ENCODE measurements at places on chromosomes 4 and X. TPM values are rescaled to one million over a fixed set of nuclear protein-coding genes. Genes with fewer than 3 reads are reported as not detected.

ARHGEF9 gene
- 32.3 TPM for total RNA-seq

PGAM4 gene
- total RNA-seq = not detected

VCX3B gene
- total RNA-seq = not detected

TASL gene
- 3.1 TPM for total RNA-seq

SLC10A7 gene
- 19.7 TPM for total RNA-seq

DUSP21 gene
- total RNA-seq = not detected

CT83 gene
- total RNA-seq = not detected

GSX2 gene
- total RNA-seq = not detected

DNA sequence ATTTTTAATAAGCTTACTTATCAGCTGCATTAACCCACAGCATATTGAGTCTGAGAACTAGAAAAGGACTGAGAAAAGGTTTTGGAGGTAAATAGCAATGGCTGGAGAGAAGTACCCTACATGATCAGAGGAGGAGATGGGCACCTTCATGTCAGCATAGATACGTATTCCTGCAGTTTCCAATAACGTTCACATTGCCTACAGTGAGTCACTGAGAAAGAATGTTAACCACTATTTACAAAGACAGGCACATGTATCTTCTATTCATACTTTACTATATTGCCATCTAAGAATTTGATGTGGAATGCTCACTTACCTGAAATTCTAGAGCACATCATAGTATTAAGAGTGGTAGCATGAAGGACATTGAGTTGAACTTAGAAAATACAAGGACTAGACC, 92.5 kb downstream of the TLL1 start:
- H3K4me1 ChIP-seq = no peaks in the 10 kb centered on the region
- DNase-seq = no peak
- no peaks in the 10 kb centered on the region for H3K36me3 ChIP-seq
- H3K4me3 ChIP-seq = no peak overlapping the region

DNA sequence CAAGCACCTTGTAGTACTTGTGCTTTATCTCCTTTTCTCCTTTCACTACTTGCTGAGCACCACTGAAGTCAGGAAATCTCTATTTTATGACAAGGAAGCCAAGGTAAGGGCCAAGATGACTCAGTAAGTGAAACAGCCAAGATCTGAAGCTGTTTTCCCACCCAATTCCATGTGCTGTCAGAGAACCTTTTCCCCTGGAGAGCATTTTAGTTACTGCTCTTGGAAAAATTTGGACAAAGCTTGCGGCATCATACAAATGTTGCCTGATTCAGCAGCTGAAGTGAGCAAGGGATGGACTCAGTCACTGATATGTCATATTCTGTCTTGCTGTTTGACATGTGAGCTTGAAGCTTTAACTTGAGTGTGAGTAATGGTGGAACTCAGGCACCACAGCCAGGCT, 391.4 kb downstream of the RAB28 start:
- no peak for DNase-seq
- no peak overlapping the region for H3K27ac ChIP-seq
- no peak overlapping the region for H3K4me3 ChIP-seq
- H3K4me1 ChIP-seq = no peaks in the 10 kb centered on the region

DNA sequence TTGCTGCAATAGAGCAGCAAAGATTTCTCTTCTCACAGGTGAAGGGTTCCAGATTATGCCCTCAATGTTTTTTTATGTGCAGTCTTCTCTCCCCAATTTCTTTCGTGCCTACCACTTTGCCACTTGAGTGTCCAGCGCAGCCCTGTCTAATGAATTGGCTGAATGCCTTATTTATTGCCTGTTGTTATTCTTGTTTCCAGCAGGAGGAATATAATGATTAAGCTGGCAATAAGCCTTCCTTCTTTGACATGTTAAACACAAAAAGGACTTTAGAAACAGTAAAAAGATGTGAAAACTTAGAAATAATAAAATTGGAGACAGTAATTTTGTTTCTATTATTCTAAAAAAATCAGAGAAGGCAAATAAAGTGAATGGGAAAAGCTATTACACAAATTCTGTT, 34.6 kb upstream of the FRAS1 start:
- H3K27me3 ChIP-seq = peaks cover 6% of the 10 kb centered on the region
- H3K4me1 ChIP-seq = no peaks in the 10 kb centered on the region
- no peak overlapping the region for H3K27ac ChIP-seq
- no peak overlapping the region for H3K4me3 ChIP-seq

GRCh38 chrX:138946926-138947325, 235.4 kb upstream of the FGF13 start:
- no peaks in the 10 kb centered on the region for H3K27me3 ChIP-seq
- no peaks in the 10 kb centered on the region for H3K36me3 ChIP-seq
- no peak for DNase-seq
- no peaks in the 10 kb centered on the region for H3K4me1 ChIP-seq
- no peak overlapping the region for H3K27ac ChIP-seq
- no peak overlapping the region for H3K4me3 ChIP-seq

DNA sequence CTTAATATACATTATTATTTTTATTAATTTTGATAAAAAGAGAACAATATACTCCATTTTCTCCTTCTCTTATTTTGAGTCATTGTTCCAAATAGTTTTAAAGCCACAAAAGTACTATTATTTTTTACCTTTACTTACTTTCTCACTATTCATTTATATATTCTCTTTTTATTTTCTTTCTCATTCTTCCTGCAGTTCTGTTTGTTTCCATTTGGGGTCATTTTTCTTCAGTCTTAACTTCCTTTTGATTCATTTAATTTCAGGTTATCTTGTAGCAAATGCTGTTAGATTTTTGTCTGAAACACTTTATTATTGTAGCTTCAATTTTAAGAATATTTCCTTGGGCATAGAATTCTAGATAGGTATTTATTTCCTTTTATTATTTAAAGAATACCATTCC, 438.6 kb upstream of the EPHA5 start:
- no peak for DNase-seq
- H3K4me3 ChIP-seq = no peak overlapping the region
- no peaks in the 10 kb centered on the region for H3K27me3 ChIP-seq
- H3K4me1 ChIP-seq = no peaks in the 10 kb centered on the region
- no peak overlapping the region for H3K27ac ChIP-seq

DNA sequence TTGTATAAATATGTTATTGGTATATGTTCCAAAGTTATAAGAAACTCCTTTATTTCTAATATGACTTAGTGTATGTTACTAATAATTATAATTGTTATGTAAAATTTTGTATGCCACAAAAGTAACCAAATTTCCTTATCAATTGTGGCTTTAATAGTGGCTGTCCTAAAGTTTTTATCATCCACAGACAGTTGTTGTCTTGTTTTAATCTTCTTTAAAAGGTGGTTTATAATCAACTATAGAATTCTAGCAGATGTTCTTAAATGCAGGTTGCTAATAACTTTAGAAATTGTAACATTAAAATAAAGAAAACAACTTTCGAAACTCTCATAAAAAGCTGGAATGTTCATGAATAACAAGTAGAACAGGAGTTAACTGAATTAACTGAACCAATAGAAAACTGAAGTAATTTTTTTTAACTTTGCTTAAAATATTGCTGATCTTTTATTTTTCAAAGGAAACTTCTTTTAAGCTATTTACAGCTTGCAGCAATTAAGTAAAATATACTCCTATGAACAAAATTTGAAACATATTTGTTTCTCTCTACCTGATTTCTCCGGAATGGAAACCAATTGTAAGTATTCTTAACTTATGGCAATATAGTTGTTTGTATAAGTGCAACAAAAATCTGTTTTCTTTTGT, 24.3 kb downstream of the HSD17B11 start:
- DNase-seq = no peak
- H3K4me1 ChIP-seq = no peaks in the 10 kb centered on the region
- H3K4me3 ChIP-seq = no peak overlapping the region

DNA sequence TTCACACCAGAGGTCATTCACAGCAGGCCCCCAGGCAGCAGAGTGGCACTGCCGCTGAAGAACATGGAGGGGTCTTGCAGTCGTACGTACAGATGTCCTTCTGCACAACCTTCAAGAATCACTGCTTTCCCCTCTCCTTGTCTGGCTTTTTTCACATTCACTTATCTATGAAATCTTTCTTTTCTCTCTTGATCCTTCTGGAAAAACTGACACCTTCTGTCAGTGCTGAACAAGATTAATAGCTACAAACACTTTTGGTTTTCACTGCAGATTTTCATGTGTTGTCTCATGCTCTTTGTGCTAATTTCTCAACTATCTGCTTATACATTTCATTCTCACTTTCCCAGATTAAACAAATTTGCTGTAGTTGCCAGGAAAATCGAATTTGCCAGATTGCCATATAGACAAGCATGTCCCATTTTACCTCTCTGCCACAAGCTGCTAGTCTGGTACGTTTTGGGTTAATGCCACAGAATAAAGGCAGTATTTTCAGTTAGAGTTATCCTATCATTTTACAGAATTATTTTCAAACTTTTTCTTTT, 83.1 kb downstream of the RPS3A start:
- no peak overlapping the region for H3K27ac ChIP-seq
- no peak for DNase-seq
- H3K27me3 ChIP-seq = peaks cover 7% of the 10 kb centered on the region

GRCh38 chr4:167210166-167210565, 24.1 kb downstream of the SPOCK3 start:
- no peaks in the 10 kb centered on the region for H3K4me1 ChIP-seq
- no peaks in the 10 kb centered on the region for H3K27me3 ChIP-seq
- DNase-seq = no peak
- H3K36me3 ChIP-seq = no peaks in the 10 kb centered on the region
- no peak overlapping the region for H3K4me3 ChIP-seq

GRCh38 chr4:187500796-187501195, 494.8 kb upstream of the ZFP42 start:
- no peak for DNase-seq
- H3K4me1 ChIP-seq = no peaks in the 10 kb centered on the region
- no peak overlapping the region for H3K27ac ChIP-seq
- H3K4me3 ChIP-seq = no peak overlapping the region
- no peaks in the 10 kb centered on the region for H3K27me3 ChIP-seq

- H3K4me1 ChIP-seq = no peaks in the 10 kb centered on the region
- H3K27ac ChIP-seq = no peak overlapping the region
- H3K27me3 ChIP-seq = peaks cover 5% of the 10 kb centered on the region
- DNase-seq = no peak
- H3K4me3 ChIP-seq = no peak overlapping the region
- no peaks in the 10 kb centered on the region for H3K36me3 ChIP-seq
Measured at GRCh38 chr4:14837860-14838259, 164.4 kb upstream of the CPEB2 start.

DNA sequence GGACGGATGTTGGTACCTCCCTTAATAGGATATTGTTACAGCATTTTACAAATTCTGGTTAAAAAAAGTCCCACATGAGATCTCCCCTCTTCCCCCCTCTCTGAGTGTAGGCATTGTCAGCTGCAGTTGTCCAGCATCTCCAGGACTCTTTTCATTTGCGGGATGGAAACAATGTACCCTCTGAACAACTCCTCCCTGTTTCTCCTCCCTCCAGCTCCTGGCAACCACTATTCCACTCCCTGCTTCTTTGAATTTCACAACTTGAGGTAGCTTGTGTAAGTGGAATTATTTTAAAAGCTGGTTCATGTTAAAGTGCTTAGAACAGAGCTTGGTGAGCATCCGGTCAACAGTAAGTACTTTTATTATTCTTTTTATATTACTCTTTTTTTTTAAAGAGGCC, 69.8 kb downstream of the TBL1X start:
- no peak for DNase-seq
- no peaks in the 10 kb centered on the region for H3K27me3 ChIP-seq
- H3K4me1 ChIP-seq = peaks cover 21% of the 10 kb centered on the region
- peaks cover 6% of the 10 kb centered on the region for H3K36me3 ChIP-seq
- H3K4me3 ChIP-seq = no peak overlapping the region
- peak overlapping the region; percentile 43 for H3K27ac ChIP-seq

GRCh38 chrX:46381630-46382029, 163.6 kb downstream of the ZNF674 start:
- no peak overlapping the region for H3K27ac ChIP-seq
- H3K4me1 ChIP-seq = peaks cover 2% of the 10 kb centered on the region
- H3K36me3 ChIP-seq = no peaks in the 10 kb centered on the region
- DNase-seq = no peak
- no peak overlapping the region for H3K4me3 ChIP-seq
- peaks cover 5% of the 10 kb centered on the region for H3K27me3 ChIP-seq

DNA sequence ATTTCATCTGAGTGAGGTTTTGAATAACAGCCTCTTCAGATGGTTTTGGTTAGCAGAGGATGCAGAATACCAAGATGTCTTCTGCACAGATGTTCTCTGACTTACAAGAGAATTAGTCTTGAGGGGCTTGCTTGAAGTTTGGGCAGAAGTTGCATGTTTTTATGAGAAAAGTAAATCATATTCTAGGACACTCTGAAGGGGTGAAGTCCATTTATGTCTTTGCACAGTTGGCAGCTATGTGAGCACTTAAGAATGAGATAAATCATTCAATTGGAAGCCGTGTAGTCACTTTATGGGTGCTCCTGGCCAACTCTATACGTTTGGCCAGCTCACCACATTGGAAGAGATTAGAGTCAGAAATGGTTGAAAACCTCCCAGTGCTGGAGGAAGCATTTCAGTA, 252.7 kb upstream of the KCNIP4 start:
- no peak overlapping the region for H3K4me3 ChIP-seq
- H3K36me3 ChIP-seq = no peaks in the 10 kb centered on the region
- H3K4me1 ChIP-seq = no peaks in the 10 kb centered on the region
- no peak overlapping the region for H3K27ac ChIP-seq

- H3K4me1 ChIP-seq = peaks cover 8% of the 10 kb centered on the region
- H3K27me3 ChIP-seq = peaks cover 60% of the 10 kb centered on the region
Measured at GRCh38 chr4:40857956-40858355, 108.2 kb downstream of the NSUN7 start.

- H3K36me3 ChIP-seq = peaks cover 8% of the 10 kb centered on the region
- no peaks in the 10 kb centered on the region for H3K27me3 ChIP-seq
- no peak for DNase-seq
- H3K27ac ChIP-seq = no peak overlapping the region
- peaks cover 24% of the 10 kb centered on the region for H3K4me1 ChIP-seq
Measured at GRCh38 chrX:13699183-13699826, 10.4 kb downstream of the RAB9A start.

DNA sequence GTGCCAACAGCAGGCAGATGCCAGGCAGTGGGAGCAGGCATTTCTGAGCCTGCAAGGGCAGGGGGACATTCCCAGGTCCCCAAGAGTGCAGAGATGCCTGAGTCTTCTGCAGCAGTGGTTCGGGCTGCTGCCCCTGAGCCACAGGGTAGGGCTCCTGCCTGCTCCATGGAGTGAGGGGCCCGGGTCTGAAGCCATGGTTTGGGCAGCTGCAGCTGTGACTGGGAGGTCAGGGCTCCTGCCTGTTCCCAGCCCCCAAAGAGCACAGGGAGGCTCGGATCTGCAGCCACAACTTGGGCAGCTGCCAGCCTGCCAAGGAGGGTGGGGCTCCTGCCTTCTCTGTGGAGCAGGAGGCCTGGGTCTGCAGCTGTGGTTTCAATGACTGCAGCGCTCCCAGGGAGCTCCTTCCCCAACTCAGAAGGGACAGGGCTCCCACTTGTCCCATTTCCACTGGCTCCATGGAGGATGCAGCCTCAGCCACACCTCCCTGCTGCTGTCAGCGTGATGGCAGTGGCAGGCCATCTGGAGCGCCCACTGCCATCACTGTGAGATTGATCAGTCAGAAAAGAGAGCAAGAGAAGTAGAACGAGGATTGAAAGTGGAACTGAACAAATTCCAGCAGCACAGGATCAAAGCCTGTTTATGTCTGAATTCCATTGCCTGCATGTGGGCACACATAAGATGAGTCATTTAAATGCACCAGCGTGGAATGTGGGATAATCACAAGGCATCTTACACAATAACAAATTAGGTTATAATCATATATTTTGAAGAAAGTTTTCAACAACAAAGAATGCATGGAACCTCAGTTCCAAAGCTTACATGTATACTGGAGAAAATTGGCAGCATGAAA, 93.1 kb upstream of the CXorf51A start:
- no peak for DNase-seq
- H3K36me3 ChIP-seq = no peaks in the 10 kb centered on the region
- H3K4me3 ChIP-seq = no peak overlapping the region
- no peak overlapping the region for H3K27ac ChIP-seq
- no peaks in the 10 kb centered on the region for H3K4me1 ChIP-seq

GRCh38 chrX:122552286-122552800, 631.7 kb upstream of the GRIA3 start:
- no peaks in the 10 kb centered on the region for H3K27me3 ChIP-seq
- H3K4me1 ChIP-seq = no peaks in the 10 kb centered on the region
- no peaks in the 10 kb centered on the region for H3K36me3 ChIP-seq
- H3K27ac ChIP-seq = no peak overlapping the region
